Activated gamma-delta T cell treated with anti-CD3 and anti-CD28 coated beads, Interleukin-2, amount 50 U/mL, for 16 hours (primary cell): ENCODE measurements at places on chromosomes 5 and 9.

DNA sequence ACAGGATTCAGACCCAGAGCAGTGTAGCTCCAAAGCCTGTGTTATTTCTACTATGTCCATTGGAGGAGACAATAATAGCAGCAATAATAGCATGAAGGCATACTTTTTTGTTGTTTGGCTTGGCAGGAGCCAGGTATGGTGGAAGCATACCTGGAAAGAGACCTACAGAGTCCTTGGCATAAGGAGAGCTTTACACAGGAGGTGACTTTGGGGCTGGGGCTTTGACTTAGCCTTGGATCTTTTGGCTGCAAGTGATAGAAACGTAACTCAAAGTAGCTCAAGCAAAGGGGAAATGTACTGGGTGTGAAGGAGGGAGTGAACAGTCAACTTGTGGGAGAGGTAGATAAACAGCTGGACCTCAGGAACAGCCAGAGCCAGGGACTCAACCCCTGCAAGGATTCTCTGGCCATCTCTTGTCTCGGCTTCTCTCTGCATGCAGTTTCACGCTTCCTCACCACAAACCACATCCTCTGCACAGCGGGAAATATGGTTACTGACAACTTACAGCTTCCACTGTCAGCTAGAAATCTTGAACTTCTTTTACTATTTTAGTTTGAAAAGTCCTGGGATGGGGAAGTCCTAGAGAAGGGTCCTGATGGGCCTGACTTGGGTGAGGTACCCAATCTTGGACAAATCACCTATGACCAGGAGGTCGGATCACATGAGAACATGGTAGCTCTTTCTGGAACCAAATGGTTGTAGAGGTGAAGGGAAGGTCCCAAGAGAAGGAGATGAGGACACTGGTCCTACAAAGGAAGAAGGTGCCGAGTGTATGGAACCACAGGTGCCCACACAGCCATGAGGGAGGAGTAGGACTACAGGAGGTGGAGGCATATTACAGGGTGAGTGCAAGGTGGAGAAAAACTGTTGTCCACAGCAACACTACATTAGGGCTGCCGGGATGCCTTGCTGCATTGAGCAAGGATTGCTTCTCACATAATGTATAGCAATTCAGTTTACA lies 47.0 kb upstream of the TGFBR1 start:
- peak; percentile 62 for DNase-seq

DNA sequence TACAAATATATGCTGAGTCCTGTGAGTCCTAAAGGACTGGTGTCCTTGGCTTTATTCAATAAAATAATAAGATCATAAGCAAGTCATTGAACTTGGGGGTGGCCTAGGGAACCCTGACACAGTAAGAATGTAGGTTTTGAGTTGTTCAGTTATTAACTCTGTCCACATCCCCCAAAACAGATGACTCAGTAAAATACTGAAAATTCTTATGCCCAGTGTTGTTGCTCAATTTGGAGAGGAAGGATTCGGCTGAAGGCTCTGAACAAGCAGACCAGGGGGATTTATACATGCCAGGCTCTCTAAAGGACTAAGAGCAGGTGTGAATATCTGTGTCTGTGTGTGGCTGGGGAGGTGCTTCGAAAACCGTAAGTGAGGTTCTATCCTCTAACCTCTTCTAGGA lies 173.7 kb downstream of the RMI1 start:
- no peak for DNase-seq

DNA sequence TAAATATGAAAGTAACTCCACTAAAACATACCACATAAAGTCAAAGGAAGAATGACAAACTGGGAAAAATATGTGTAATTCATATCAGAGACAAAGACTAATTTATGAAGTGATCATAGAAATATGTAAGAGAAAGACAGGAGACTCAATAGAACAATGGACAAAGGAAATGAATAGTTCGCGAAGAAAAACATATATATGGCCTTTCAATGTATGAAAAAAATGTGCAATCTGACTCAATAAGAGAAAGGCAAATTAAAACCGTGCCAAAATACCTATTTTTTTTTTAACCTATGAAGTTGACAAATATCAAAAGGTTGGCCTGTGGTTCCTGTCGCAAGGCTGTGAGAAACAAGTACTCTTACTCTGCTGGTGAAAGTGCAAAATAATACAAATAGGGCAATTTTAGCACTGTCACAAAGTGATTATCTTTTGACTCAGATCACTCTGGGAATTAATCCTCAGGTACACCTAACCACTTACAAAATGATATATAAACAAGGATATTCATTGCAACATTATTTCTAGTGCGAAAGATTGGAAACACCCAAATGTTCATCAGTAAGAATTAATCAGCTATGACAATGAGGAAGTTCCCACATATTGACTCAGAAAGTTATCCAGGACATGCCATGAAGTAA lies 3.7 kb downstream of the C9 start:
- no peak for DNase-seq

DNA sequence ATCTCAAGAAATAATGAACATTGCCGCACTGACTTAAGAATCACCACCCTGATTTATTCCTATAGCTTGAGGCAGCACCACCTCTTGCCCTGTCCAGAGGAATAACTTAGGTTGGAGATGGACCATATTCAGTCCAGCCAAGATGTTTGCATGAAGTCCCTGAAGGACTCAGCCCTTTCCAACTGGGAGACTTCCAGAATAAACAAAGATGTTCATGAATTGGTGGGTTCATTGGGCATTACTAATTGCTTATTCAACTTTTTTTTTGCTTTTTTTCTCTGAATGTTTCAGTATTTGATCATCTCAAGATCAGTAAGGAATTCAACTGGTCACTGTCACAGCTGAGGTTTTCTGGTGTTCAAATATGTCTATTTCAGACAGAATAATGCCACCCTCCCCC lies 470.6 kb downstream of the CCDC171 start:
- DNase-seq = no peak

DNA sequence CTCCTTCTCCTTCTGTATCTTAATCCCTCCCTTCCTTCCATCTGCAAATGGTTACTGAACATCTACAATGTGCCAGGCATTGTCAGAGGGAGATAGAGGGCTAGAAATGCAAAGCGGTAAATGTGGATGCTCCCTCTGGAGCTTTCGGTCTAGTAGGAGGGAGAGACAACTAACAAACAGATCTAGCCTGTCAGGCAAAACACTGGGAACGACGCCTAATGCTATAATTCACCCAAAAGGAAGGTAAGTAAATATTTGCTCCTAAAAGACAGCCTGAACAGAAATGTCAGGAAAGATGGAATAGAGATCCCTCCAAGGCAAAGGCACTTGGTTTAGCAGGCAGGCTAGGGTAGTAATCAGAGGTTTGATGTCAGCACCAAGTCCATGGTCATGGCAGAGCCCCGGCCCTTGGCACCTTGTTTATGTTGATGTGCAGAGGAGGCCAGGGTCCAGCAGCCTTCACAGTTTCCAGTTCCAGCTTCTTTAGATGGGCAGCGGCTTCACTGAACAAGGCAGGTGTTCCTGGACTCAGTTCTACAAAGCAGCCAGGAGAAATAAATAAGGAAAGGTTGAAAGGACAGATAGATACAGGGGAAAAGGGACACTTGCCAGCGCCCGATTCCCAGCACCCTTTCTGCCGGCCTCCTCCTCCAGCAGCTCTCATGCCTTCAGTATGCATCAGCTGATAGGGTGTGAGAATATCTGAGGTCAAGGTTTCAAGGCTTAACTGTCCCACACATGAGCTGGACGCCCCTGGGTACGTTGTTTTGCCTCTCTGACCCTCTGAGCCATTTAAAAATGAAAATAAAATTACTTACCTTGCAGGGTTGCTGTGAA lies 46.5 kb upstream of the FRRS1L start:
- no peak for DNase-seq

DNA sequence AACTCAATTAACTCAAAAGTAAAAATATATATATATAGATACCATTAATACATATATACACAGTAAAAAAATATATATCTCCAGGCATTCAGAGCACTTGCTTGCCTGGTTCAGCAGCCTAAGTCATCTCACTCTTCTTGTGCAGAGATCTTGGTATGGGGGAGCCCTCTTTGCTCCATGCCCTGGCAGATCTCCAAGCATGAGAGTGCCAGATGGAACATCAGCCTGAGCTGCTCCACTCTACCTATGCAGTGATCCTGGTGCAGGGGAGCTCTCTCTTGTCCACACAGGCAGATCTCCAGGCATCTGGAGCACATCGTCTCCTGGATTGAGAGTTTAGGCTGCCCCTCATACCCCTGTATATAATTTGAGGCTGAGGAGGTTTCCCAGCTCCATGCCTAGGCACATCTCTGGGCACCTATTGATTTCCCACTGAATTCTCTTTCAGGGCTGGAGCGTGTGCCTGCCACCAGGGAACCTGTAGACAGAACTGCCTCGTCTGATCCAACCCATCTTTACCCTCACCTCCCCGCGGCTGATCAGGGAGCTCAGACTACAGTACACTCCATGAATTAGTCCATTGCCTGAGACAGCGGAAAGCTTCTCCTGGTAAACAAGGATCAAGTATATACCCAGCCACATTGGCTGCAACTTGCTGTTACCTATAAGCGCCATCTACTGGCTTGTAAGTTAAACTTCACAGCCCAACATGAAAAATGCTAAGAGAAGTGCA lies 342.4 kb upstream of the GRIA1 start:
- DNase-seq = no peak

DNA sequence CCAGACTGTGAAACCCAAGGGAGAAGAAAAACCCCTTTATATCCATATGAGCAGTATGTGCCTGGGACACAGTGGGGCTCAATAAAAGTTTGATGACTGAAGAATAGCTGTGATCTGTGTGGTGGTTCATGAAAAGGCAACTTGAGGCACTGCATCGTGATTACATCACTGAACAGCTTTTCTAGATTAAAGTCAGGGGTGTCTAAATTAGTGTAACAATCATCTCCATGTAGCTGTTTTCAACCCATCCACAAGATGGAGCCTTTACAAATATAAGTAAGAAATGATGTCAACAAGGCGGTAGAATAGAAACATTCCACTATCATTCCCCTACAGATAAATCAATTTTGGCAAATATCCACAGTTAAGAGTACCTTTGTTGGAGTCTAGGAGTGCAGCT lies 55.5 kb downstream of the PRRC1 start:
- no peak for DNase-seq

GRCh38 chr5:82595113-82595512 lies 317.0 kb upstream of the RPS23 start:
- DNase-seq = no peak
